ENCODE measurements at places on chromosomes 3 and 15.
A peak's percentile ranks its signal among the peaks of the same experiment; 100 is the strongest.

- DNase-seq: no peak
Measured at GRCh38 chr15:64586259-64586870, 126.0 kb downstream of the ZNF609 start.

- no peak for DNase-seq
Measured at GRCh38 chr3:71858503-71859122, 73.7 kb upstream of the PROK2 start.

DNA sequence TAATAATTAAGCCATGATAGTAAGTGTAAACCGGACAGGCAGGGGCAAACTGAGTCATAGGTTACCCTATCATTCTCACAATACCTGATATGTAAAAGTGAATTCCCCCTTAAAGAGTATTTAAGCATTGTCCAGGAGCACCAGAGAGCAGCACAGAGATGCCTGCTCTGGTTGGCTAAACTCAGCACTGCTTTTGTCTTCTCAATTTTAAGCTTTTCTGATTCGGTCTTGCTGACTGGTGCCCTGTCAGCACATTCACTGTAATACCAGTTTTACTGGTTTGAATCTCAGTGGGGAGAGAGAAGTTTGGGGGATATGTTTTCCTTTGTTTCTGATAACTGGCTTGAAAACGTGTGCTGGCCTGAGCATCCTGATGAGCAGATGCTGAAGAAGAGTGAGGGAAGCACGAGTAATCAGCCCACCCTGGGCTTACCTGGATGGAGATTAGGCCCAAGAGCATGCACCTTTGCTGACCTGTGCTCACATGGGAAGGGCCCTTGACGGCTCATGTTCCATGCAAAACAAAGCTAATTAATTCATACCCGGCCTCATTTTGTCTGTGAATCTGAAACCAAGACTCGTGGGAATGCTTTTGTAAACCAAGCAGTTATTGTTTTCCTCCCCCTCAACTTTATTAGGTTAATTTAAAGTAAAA lies 208.5 kb upstream of the MRPL3 start:
- DNase-seq: no peak

GRCh38 chr3:190192087-190192486 lies 71.4 kb upstream of the P3H2 start:
- DNase-seq: no peak

GRCh38 chr15:38163658-38164057 lies 89.0 kb upstream of the SPRED1 start:
- no peak for DNase-seq

DNA sequence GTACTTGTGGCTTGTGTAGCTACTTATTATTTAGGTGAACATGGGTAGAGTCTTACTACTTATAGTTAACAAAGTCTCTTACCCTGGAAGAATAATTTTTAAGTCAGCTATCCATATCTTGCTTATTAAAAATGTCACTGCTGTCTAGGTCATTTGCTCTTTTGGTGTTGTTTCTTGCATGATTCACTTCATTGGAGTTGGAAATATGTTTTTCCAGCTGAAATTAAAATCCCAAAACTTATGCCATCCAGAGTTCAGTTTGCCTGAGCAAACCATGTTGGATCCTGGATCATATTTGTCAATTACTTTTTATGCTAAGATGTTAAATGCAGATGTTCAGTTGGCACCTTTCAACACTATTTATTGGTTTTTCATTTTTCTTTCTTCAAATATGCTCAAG lies 421.0 kb upstream of the RBMS3 start:
- no peak for DNase-seq

DNA sequence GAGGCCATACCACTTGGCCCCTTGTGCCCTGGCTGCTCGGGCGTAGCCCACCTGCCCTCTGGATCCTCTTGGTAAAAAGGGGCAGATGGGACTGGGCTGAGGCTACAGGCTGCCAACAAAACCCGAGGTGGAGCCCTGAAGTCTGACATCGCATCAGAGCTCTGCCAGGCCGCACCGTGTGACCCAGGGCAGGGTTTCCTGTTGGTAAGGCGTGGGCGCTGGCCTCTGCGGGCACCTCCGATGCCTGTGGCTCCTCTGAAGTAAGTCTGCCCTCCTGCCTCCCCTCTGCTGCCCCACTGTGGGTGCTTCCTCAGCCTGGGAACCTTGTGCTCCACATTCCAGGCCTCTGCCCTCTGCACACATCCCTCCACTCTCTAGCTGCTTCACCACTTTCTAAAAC lies 8.9 kb downstream of the CHDH start:
- no peak for DNase-seq

DNA sequence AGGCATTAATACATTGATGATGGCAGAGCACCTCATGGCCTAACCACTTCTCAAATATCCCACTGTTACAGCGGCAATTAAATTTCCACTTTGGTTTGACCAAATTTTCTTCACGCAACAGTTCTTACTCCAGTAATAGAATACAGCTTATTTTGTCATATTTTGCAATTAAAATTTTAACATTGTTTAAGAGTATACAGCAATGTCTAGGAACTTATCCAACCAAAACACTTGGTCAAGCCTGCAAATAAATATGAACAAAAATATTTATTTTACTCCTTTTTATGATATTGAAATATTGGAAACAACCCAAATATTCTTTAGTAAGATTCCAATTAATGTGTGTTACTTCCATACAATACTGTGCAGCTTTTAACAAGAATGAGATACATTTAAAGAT lies 45.3 kb upstream of the C3orf80 start:
- DNase-seq: no peak

- DNase-seq: no peak
Measured at GRCh38 chr3:188687389-188687788, 484.4 kb upstream of the TPRG1 start.

- DNase-seq: peak; percentile 7
Measured at GRCh38 chr3:151384741-151385174, at the start of gene P2RY12. Gene P2RY12, minus strand, starts transcription at chr3:151384753. Its CDS starts 45,908 bp downstream, at chr3:151338845.

GRCh38 chr15:70092464-70093027 lies 5.2 kb downstream of the TLE3 start:
- DNase-seq: no peak

DNA sequence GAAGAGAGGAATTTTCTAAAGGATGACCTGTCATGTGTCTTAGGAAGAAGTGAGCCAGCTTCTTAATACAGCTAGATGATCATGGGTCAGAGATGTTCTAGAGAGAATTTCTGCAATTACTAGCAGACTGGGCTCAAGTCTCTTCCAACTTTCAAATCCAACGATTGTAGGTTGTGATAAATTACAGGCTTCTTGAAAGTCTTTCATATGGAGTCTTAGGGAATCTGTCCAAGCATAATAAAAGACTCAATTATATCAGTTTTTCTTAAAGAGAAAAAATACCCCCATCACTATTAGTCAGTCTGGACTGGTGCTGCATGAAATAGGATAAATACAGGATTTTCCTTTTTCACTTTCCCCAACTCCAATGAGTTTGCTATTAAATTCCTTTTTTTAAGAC lies 59.1 kb downstream of the DRD3 start:
- DNase-seq: no peak

GRCh38 chr3:56688191-56688590 lies 5.1 kb upstream of the TASOR start:
- DNase-seq: no peak

GRCh38 chr3:23999012-23999641 lies 54.0 kb downstream of the NR1D2 start:
- DNase-seq: peak; percentile 57

GRCh38 chr15:39997031-39997430 lies 42.0 kb downstream of the SRP14 start:
- no peak for DNase-seq

GRCh38 chr15:67812241-67812644 lies 13.1 kb upstream of the SKOR1 start:
- DNase-seq: no peak

DNA sequence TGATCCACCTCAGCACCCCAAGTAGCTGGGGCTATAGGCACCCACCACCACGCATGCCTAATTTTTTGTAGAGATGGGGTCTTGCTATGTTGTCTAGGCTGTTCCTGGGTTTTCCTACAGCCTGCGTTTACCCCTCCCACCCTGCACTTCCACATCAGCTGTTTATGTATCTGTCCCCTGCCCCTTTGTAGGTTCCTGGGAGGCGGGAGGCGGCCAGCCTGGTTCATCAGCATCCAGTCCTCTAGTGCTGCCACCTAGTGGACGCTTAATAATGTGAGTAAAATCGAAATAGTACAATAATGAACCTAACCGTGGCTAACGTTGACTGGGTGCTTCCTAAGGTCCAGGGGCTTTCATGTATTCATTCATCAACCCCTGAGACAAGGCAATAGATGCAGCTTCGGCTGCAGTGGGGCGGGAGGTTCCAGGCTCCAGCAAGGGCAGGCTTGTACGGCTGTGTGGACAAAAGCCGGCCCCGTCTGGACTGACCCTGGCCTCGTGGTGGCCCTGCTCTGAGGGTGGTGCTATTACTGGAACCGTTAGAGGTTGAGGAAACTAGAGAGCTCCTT lies 1.2 kb upstream of the LCTL start:
- DNase-seq: peak; percentile 75

GRCh38 chr15:40991355-40991754 lies 38.1 kb downstream of the CHAC1 start:
- DNase-seq: no peak

- no peak for DNase-seq
Measured at GRCh38 chr3:110459021-110459420, 612.6 kb upstream of the NECTIN3 start.

Data from NB4 (cell line).